ENCODE measurements at places on chromosomes 2 and 18.

DNA sequence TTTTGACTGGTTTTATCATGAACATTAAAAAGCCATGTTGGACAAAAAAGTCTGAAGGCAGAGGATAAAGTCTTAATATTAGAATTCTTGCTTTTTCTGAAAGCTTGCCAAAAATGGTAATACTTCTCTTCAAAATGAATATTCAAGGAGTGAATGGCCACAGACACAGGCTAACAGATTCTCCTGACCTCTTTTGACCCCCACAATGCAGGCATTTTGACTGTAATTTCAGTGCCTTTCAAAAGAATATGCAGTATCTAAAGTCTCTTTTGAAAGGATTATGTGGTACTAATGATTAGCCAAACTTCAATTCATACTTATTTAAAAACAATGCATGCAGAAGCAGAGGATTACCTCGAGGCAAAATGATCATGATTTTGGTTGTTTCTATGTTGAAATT is 557.8 kb upstream of the GCFC2 start:
- no peak for DNase-seq

DNA sequence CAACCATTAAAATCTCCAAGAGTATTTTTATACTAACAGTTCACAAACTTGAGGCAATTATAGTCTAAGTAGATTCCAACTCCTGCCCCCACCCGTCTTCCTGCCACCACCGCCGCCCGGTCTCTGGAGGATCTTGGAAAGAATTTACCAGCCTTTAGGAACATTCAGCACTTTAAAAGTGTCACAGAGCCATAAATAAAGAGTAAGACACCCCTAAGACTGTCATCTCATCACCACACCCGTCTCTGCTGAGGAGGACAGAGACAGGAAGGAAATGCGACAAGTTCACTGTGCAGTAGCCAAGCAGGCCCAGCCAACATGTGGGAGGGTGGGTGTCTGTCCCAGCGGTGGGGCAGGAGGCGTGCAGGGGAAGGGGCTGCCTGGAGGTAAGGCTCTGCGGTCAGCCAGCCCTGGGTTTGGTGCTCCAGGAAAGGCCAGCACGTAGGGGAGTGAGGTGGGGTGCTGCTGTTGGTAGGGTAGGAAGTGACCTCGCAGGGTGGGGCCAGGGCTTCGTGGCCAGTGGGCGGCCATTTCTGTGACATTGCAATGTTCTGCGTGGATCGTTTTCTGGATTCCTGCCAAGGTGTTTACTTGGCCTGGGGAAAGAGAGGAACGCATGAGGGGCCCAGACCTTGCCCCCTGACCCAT is 111.6 kb downstream of the FAM210A start:
- no peak for DNase-seq

DNA sequence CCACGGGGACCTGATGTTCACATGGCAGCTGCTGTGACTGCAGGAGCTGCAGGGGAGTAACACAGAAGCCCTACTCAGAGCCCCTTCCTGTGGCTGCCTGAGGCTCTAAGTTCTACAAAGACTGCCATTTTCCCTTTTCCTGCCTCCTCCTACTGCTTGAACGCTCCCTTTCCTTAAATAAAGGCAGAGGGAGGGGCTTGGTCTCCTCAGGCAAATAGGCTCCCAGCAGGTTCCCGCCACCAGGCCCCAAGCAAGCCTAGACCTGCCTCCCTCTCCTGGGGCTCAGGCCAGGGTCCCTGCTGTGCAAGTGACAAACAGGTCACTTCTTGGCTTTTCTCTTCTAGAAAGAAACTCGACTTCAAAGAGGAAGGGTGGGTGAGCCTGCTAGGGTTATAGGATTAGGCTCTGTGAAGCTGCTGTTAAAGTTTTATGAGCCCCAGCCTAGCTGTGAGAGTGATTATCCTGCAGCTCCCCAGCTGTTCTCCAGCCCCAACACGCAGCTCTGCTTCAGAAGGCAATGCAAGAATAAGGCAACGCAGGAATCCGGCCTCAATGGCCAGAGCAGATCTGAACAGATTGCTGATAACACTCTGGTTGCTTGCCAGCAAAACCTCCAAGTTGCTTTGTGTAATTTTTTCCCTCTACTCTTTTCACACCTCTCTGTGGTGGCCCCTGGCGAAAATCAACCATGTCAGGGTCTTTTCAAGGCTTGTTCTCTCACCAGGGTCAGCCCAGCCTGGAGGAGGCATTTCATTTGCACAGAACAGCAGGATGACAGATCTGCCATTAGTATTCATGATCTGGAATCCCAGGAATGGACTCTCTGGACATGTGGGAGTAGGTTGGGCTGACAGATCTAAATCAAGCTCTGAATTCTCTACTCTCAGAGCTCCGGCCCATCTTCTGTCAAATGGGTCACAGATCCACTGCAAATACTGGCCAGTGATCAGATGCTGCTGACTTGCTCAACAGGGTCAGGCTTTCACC is 71.3 kb downstream of the MRO start:
- no peak for DNase-seq

GRCh38 chr18:58252166-58252565 is 208.1 kb downstream of the NEDD4L start:
- DNase-seq, result no peak

DNA sequence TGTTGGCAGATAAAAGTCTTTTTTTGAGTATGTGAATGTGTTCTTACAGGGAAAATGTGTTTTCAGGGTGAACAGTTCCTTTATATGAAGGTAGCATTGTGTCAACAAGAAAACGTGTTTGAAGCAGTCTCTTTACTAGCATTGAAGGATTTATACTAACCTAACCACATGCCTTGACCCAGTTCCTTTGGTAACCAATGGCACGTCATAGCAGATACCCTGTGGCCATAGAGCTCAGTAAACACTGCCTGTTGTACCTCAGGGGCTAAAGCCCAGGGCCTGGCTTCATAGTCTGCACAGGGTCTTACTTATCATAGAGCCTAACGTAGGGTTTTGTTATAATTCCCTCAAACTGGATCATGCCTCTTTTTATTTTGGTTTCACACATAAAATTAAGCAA is 32.1 kb upstream of the NFU1 start:
- no peak for DNase-seq

GRCh38 chr2:84386336-84387040 is 72.6 kb downstream of the SUCLG1 start:
- DNase-seq, result no peak

DNA sequence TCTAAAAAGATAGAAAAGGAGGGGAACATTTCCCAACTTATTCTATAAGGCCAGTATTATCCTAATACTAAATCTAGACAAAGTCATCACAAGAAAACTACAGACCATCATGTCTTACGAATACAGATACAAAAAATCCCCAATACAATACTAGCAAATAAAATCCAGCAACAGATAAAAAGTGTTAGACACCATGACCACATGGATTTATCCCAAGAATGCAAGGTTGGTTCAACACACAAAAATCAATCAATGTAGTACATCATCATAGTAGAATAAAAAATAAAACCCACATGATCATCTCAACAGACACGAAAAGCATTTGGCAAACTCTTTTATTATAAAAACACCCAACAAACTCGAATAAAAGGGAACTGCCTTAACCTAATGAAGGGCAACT is 18.5 kb downstream of the SLC66A2 start:
- no peak for DNase-seq

DNA sequence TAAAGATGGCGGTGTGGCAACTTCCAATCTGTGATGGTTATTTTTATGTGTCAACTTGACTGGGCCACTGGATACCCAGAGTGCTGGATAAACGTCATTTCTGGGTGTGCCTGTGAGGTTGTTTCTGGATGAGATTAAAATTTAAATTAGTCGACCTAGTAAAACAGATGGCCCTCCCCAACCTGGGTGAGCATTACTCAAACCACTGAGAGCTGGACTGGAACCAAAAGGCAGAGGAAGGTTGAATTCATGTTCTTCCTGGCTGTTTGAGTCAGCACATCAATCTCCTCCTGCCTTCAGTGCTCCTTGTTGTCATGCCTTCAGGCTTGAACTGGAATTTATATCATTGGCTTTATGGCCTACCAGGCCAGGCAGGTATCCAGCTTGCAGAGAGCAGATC is 190.8 kb upstream of the RGPD4 start:
- no peak for DNase-seq

GRCh38 chr18:78725426-78725825 is 254.2 kb upstream of the SALL3 start:
- DNase-seq, result no peak

GRCh38 chr18:76658627-76659026 is 163.6 kb upstream of the ZNF516 start:
- DNase-seq, result no peak

GRCh38 chr2:159381574-159381973 is 95.1 kb upstream of the WDSUB1 start:
- no peak for DNase-seq

DNA sequence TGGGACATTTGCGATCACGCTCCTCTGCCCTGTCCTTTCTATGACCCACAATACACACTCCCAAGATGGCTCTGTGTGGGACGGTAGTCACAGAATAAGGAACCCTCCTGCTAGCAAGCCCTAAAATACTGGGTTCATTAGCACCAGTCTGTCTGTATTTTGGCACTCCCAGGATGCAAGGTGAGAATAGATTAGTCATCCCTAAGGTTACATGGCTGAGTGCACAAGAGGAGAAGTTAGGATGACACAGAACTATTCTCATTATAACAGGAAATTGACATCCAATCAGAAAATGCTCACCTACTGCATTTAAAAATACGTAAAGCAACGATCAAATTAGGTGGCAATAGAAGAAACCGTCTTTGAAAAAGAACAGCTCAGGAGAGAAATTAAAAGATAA is 590.2 kb downstream of the EPHA4 start:
- no peak for DNase-seq

DNA sequence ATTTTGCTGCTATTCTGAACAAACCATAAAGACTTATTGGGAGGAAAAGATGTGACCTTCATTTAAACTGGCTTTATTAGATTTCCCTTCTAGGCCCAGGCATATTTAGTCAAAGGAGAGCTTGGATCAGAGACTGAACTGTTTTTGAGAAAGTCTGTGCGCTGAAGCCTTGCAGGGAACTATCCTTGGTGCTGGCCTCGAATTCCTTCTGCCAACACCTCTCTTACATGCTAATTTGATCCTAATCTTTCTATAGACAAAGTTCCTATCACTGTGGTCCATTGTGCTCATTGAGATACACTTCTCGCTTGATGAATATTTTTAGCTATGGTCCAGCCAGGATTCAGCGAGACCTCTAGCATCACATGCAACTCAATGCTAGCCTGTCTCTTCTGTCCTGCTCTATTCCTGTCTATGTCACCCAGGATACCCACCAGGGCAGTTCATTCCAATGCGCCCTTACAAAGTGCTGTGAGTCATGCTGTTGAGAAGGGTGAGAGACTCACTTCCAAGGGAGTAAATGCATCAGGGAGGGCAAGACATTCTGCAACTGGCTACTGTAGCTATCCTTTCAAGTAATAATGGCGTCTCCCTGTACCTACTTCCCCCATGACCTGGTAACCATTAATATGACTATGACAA is 356.7 kb upstream of the LYPD1 start:
- DNase-seq, result no peak

- no peak for DNase-seq
Measured at GRCh38 chr2:824954-825353, 125.7 kb upstream of the SNTG2 start.

DNA sequence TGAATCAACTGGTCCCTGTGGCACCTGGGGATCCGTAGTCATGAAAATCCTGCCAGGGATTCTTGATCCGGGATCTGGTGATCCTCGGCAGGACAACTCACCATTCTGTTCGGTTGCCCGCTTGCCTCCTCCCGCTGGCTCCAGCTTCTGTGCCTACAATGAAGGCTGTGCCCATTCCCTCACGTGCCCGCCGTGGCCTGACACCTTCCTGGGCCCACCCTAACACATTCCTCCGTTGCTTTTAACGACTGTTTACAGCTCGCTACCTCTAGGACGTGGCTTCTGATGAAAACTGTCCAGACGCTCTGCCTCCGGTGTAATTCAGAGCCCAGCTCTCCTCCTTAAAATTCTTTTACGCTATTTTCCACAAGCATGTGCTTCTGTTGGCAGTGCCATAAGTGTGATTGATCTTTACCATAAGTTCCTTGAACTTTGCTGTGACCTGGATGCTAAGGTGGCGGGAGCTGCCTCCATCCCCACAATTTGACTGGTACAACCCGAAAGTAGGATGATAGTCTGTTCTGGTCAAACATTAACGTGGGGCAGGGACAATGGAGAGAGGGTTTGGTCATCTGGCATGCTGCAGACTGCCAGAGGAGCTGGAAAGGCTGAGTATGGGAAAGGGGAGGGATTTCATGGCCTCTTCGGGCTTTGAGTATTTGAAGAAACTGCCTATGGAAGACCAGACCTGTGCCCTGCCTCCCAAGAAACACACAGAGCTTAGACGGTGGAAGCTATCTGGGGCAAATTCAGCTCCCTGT is 206.8 kb upstream of the TNP1 start:
- no peak for DNase-seq

GRCh38 chr2:159156834-159157233 is 129.7 kb downstream of the WDSUB1 start:
- DNase-seq, result no peak

- no peak for DNase-seq
Measured at GRCh38 chr2:205703471-205704126, 21.3 kb downstream of the NRP2 start.
